ENCODE measurements at places on chromosomes 5 and 9.

DNA sequence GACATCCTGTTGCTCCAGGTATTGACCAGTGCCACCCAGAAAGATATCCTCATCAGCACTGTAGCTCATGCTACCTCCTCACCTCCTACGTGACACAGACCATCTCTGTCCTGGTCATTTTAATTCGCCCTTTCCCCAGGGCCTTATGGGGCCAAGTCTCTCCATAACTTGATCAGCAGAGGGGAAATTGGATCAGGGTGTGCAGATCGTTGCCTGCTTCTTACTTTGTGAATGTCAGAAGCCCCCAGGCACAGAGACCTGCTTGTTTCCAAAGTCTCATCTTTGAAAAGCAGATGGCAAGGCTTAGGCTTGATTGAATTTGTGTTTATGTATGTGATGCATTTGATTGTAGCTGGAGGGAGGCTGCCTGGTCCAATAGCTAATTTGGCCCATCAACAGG is 8.8 kb upstream of the DBH start:
- DNase-seq, result no peak

- no peak for DNase-seq
Observed at GRCh38 chr9:136148766-136149165, 30.1 kb upstream of the TMEM250 start.

DNA sequence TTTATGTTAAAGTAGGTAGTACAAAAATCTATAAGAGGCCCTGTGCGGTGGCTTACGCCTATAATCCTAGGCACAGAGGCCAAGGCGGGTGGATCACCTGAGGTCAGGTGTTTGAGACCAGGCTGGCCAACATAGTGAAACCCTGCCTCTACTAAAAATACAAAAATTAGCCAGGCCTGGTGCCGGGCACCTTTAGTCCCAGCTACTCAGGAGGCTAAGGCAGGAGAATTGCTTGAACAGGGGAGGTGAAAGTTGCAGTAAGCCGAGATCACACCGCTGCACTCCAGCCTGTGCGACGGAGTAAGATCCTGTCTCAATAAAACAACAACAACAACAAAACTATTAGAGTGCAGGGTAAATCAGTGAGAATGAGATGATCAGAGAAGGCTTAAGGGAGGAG is 634.5 kb downstream of the NR2F1-AS1 start:
- no peak for DNase-seq

GRCh38 chr9:14107977-14108376 is 206.0 kb downstream of the NFIB start:
- DNase-seq, result no peak

GRCh38 chr9:126933334-126933980 is 18.9 kb downstream of the RALGPS1 start:
- no peak for DNase-seq

DNA sequence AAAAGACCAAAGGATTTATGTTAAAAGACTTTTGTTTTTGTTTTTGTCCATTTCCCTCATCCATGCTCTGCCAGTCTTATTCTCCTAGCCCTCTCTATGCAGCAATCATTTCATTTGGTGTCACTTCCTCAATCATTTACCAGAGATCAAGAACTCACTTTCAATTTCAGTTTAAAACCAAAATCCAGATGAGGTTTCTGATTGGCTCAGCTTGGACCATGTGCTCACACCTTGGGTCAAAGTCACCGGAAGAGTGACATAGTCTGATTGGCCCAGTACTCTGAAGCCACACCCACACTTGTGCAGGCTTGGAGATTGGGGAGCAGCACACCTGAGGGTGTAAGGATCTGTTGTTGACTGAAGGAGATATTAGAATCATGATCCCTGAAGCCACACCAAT is 79.6 kb downstream of the TLR4 start:
- no peak for DNase-seq

GRCh38 chr5:144332265-144332664 is 161.6 kb downstream of the KCTD16 start:
- DNase-seq, result no peak

DNA sequence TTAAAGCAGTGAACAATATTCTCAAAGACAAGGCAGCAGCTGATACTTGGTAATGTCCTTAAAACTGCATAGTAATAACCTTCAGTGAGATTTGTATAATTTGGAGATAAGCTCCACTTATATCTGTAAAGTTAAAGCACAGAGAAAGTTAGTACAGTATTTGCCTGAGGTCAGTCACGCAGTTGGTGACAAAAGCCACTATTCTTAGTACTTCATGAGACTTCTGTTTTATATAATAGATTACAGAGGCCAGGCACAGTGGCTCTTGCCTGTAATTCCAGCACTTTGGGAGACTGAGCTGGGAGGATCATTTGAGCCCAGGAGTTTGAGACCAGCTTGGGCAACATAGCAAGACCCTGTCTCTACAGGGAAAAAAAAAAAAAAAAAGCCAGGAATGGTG is 266.4 kb upstream of the DMRT1 start:
- DNase-seq, result no peak

DNA sequence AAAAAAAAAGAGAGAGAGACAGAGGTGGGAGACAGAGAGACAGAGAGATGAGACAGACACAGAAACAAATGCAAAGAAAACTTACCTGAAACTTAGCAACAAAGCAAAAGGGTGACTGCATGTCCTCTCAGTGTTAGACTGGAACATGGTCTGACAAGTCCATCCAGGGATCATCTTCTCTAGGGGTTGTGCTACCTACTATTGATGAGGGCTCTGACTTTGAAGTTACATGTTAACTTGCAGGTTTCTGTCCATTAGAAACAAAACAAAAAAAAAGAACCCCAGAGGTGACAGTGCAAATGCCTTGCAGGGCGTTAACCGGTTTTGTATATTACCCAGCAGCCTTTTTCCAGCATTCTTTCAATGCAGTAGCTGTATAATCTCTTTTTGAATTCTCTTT is 13.6 kb upstream of the SPARC start:
- DNase-seq, result no peak

GRCh38 chr9:125629446-125629845 is 77.6 kb downstream of the MAPKAP1 start:
- DNase-seq, result no peak

DNA sequence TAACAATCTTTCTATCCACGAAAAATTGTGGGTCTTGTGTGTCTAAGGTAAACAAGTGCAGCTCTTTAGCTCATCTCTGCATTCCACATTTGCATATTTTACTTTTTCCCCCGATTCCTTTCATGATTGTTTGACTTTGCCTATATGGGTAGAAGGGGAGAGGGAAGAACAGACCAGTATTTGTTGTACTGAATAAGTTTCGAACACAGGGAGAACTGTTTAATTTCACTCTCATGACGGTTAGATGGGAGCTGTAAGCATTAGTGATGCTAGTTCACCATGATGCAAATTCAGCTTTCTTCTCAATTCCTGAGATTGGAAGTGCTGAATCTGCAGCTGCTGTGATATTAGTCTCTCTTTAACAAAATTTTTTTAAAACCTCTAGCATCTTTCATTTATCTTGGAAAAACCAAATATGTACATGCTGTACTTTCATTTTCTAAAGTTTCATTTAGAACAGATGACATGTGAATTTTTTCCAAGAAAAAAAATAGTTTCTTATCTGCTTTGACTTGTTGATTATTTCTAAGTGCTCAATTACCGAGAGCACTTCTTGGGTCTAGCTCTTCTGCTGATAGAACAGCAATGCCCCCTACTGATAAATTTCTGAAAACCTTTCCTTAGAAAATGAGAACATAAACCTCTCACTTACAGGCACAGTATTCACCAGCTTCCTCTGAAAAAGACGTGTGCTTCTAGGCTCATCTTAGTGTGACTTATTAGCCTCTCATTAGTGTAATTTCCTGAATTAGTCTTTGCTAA is 149.5 kb downstream of the BAAT start:
- DNase-seq, result peak; percentile 50

- DNase-seq, result no peak
Observed at GRCh38 chr9:87197349-87198130, 250.2 kb upstream of the GAS1 start.

DNA sequence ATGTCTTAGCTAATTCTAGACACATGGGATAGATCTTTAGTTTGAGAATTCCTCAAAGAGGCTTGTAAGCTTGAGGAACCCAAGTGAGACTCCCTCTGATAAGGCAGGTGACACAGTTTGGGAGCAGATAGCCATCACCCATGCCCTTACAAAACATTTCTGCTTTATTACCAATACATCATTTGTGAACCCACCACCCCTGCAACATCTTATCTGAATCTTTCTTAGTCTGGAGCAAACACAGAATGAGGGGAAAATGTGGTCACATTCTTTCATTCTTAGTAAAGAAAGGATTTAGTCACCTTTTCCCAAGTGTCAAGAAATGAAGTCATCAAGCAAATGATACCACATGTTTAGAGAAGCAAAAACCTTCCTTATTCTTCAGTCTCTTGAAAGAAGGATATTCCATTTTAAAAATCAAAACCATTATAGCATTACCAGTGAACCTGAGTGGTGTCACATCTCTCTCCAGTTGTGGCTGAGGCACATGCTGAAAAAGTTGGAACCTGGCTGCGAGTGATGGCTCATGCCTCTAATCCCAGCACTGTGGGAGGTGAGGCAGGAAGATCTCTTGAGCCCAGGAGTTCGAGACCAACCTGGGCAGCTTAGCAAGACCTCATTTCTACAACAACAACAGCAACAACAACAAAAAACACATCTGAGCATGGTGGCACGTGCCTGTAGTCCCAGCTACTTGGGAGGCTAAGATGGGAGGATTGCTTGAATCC is 65.9 kb downstream of the PRKACG start:
- no peak for DNase-seq

DNA sequence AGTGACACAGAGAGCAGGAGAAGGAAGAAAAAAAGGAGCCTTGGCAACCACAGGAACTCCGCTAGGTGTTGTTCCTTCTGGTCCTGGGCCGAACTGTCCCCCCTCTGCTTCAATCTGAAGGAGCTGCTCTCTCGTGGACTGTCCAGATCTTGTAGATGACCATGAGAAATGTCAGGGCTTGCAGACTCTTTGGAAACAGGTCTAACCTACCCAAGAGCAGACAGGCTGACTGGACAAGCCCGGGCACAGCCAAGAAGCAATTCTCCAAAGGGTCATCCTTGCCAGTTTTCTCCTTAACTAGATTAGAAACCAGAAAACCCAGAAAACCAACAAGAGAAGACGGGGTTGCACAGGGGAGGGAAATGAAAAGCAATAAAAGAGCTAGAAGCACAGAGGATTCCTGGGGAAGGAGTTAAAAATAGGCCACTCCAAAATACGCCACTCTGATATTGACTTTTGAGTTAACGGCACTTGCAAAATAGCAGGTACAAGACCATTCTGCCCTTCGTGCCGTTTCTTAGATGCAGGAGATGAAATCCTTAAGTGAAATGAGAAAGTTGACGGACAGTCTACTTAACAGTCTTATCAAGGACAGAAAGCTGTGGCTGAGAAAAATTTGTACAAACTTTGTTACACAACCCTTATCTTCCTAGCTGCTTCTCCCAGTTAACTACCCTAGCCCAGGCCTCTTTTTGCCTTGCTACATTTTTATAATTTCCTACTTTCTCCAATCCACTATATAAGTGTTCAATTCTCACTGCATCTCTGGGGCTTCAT is 5.8 kb downstream of the GCNT4 start:
- DNase-seq, result no peak

- DNase-seq, result no peak
Observed at GRCh38 chr5:52811067-52811749, 23.5 kb downstream of the ITGA1 start.

GRCh38 chr5:73822989-73823339 is 197.0 kb downstream of the ARHGEF28 start:
- DNase-seq, result no peak

- no peak for DNase-seq
Observed at GRCh38 chr5:172820046-172820767, 13.8 kb upstream of the ERGIC1 start.

DNA sequence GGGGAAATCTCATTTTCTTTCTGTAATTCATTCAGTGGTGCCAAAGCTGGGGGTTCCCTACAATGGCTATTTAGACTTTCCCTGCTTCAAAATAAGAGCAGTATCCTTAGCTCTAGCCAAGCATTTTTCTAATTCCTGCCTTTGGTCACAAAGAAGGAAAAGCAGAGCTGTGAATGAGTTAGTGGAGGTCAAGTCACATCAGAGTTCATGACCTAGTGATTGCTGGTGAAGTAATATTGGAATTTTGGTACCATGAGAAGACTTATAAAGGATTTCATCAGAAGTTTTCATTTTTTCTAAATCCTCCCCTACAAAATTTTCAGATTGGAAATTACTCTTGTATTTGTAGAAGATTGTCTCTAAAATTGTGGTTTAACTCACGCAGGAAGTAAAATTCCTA is 28.0 kb downstream of the DNAJC21 start:
- no peak for DNase-seq

DNA sequence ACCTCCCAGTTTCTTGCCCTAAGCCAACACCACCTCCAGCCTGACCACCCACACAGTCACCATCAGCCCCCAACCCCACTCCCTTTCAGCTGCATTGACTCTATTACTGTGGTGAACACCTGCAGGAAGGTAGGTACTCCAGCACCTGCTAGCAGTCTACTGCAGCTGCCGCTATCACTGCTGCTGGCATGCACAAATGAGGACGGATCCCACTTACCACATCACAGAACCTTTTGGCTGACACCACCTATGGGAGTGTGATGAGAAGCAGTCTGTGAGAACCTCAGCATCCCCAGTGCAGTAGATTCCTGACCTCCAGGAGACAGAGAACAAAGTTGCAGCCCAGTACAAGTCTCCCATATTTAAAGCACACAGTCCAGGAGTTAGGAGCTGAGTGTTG is 71.9 kb downstream of the ANXA1 start:
- DNase-seq, result no peak

DNA sequence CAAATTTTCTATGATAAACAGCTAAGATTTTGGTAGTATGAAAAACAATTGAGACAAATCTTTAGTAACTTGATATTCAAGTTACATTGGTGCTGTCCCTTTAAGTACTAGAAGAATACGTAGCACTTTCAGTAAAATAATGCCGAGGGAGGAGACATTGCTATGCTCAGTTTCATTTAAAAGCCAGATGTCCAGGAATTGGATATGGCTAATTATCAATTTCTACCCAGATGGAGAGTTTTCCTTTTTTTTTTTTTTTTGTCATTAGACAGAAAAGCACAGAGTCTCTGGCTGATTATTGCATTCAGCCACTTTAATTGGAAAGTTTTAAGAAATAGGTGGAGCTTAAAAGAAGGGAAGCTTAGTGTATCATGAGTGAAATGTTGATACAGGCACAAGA is 40.4 kb upstream of the APC start:
- DNase-seq, result no peak

Data from NCI-H1417 treated with DMSO at 0.1 percent for 48 hours (cell line).